Activated naive CD4-positive, alpha-beta T cell (primary cell): ENCODE measurements at places on chromosomes 2 and 18.

- no peak for DNase-seq
Observed at GRCh38 chr2:191516260-191516659, 161.7 kb upstream of the NABP1 start.

DNA sequence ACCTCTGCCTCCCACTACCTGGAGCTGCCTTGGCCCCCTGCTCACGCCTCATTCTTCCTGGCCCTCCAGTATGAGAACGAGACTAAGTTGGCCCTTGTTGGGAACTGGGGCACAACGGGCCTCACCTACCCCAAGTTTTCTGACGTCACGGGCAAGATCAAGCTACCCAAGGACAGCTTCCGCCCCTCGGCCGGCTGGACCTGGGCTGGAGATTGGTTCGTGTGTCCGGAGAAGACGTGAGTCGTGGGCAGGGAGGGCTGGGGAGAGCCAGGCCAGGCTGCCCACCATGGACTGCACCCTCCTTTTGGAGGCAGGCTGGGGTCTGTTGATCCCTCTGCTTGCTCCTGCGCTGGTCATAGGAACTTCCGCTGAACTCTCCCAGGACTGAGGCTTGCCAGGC lies 114.7 kb downstream of the DYSF start:
- no peak for DNase-seq

- no peak for DNase-seq
Observed at GRCh38 chr18:55328301-55328700, 259.7 kb downstream of the TCF4 start.

DNA sequence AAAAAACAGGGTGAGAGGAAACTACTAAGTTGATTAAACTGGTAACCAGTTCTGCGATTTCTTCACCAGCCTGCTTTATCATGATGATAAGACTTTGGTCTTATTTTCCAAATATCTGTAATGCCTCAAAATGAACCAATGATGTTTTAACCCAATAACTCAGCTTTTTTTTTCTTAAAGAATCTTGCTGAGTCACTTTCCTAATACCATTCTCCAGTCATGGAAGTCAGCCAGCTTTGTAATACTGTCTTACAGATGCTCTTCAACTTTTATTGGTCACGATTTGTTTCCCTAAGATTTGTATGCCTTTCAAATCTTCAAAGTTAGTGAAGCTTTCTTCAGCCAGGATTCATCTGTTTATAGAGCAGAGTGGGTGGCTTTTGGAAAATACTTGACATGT lies 47.7 kb upstream of the SMIM21 start:
- DNase-seq: no peak

GRCh38 chr2:187567126-187567525 lies 12.9 kb upstream of the TFPI start:
- DNase-seq: no peak

DNA sequence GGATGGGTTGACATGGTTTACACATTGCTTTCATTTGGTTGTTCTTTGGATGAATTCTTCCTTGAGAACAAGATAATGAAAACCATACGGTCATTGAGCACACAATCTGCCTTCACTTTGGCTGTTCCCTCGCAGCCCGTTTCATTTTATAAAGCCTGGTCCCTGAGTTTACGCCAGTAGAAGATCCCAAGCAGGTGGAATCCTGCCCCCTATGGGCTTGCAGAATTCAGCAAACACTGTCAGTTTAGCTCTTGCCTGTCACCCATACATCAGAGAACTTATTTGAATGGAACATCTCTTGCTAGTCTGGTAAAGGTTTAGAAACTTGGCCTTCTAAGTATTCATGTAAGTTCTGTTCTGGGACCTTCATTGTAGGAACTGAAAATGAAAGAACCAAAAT lies 666.4 kb upstream of the ZEB2 start:
- DNase-seq: no peak
